Calu3 (cell line): ENCODE measurements at places on chromosomes 7 and 10.

GRCh38 chr7:40221836-40222235 is 87.0 kb downstream of the SUGCT start:
- DNase-seq: no peak

GRCh38 chr7:36202398-36202797 is 49.3 kb downstream of the EEPD1 start:
- no peak for DNase-seq

- no peak for DNase-seq
Observed at GRCh38 chr10:98917828-98918227, 317.8 kb downstream of the HPSE2 start.

DNA sequence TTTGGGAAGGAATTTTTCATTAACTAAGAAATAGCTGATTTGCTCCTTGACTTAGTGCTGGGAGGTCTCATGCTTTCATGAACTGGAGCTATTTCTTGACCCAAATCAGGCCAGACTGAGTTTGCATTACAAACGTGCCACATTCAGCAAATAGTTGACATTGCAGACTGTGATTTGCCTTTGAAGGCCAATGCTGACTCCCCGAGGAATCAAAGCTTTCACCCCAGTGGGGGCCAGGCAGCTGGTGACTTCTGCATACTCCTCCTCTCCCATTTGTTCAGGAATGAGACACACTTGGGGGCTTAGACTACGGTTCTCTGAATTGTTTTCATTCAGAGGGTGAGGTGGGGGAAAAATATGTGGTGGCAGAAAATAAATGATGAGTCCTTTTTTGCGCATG is 111.0 kb upstream of the JAZF1 start:
- no peak for DNase-seq

GRCh38 chr7:104903846-104904245 is 110.2 kb upstream of the KMT2E start:
- DNase-seq: no peak

GRCh38 chr10:5953676-5954075 is 23.7 kb downstream of the IL15RA start:
- no peak for DNase-seq

DNA sequence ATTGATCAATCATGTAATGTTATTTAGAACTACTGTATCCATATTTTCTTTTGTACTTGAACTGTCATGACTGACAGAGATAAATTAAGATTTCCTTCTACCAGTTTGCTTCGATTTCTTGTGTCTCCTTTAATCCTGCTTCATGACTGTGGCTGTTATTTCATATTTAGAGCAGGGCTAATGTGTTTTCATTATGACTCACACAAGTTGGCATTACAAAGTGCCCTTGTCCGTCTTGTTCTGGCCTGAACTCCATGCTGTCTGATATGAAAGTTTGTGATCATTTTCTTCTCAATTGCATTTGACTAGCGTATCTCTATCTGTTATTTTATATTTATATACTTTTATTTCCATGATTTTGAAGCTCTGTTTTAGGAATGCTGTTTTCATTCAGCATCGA is 344.1 kb upstream of the PRKCQ start:
- peak; percentile 13 for DNase-seq

DNA sequence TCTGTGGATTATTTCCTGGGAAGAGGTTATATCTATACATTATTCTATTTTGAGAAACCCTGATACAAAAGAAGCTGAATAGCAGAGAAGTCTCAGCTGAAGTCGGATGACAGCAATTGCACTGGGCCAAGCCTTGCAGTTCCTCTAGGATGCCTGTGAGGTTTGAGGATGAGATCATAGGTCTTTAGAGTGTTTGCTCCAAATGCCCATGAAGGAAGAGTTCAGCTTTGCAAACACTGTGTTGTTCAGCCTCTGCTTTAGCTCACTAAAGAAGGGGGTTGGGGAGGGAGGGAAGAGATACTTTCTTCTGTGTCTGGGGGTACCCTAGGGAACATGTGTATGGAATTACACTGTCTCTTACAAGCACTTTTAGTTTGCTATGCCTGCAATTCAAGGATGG is 282.5 kb upstream of the NRP1 start:
- DNase-seq: no peak

GRCh38 chr7:138472292-138473079 is 12.4 kb downstream of the TRIM24 start:
- DNase-seq: no peak

GRCh38 chr7:76206633-76207032 is 4.9 kb downstream of the SRRM3 start:
- peak; percentile 7 for DNase-seq

- peak; percentile 78 for DNase-seq
Observed at GRCh38 chr7:17130281-17131059, 168.0 kb upstream of the AHR start.

DNA sequence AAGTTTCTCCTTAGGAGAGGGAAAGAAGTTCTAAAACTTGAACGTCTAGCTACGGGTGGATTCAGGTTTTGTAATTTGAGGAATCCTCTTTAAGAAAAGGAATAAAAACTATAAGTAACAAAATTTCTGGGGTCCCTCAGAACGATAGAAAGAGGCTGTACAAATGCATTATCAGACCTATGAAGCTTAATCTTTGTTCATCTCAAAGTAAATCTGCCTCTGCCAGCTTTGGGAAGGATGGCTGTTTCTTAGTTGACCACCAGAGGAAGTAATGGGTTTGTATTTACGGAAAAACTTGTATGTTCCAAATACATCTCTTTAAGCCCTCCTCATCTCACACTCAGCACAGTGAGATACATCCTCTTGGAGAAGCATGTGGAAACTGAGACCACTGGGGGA is 864 bp downstream of the PSTK start:
- DNase-seq: peak; percentile 3

DNA sequence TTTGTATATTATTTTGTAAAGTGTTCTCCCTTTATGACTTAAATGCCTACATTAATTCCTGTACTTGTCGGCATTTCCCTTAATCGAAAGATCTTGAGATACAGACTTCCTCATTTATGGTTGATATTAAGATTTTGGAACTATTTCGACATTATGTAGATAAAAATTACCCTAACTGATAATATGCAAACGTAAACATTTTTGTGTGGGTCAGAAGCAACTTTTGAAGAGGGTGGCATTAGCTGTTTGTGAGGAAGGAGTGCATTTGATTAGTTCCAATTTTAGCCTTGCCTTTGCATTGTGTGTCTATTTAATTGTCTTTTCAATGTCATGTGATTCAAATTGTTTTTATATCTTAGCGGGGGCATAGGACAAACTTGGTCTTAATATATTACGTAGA is 114.7 kb downstream of the BICC1 start:
- no peak for DNase-seq

DNA sequence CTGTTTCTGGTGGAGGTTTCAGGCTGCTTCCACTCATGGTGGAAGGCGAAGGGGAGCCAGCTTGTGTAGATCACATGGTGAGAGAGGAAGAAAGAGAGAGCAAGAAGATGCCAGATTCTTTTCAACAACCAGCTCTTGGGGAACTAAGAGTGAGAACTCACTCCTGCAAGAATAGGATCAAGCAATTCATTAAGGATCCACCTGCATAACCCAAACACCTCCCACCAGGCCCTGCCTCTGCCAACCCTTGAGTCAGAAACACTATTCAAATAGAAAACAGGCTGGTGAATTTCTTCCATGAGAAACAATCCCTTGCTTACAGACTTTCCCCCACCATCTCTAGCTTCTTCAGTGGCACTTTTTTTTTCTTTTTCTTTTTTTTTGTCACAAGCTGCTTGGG is 317.2 kb downstream of the GPR158 start:
- DNase-seq: no peak

GRCh38 chr10:8639486-8640185 is 585.1 kb downstream of the GATA3 start:
- no peak for DNase-seq

GRCh38 chr10:119412244-119413092 is 130.1 kb downstream of the RGS10 start:
- DNase-seq: peak; percentile 16

DNA sequence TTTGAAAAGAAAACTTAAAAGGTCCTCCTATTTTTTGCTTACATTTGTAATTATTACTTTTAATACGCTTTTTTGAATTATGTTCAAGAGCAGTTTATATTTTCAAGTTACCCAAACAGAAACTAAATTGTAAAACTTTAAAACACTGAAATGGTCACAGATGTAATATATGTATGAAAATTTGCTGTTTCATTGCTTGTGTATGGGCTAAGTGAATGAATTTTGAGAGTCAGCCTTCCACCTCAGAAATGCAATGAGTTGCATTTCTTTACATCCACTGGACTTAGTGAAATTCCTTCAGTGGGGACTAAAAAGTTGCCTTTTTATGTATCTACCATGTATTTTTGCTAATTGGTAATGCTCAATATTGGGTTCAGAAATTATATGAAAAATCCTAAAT is 1.6 kb downstream of the VPS26A start:
- no peak for DNase-seq

GRCh38 chr7:91771394-91771793 is 109.1 kb downstream of the MTERF1 start:
- DNase-seq: no peak

GRCh38 chr7:23449941-23450340 is 20.4 kb downstream of the IGF2BP3 start:
- no peak for DNase-seq

DNA sequence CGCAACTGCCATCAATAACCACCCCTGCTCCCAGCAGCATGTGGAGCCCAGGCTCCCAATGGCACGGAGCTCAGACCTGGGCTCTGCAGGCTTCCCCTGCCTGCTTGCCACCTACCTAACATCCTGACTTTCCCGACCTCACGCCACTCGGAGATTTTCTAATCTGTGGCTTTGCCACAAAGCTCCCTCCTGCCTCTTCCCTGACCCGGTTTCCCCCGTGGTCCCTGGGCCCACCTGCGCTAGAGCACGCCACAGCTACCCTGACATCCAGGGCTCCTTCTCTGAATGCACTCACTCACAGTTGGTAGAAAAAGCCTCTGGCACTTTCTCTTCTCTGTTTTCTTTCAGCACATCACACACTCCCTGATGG is 20.0 kb downstream of the PITRM1 start:
- DNase-seq: no peak

- DNase-seq: no peak
Observed at GRCh38 chr7:42380401-42380800, 143.4 kb upstream of the GLI3 start.

GRCh38 chr10:79046326-79046725 is 22.4 kb upstream of the ZMIZ1 start:
- DNase-seq: no peak

DNA sequence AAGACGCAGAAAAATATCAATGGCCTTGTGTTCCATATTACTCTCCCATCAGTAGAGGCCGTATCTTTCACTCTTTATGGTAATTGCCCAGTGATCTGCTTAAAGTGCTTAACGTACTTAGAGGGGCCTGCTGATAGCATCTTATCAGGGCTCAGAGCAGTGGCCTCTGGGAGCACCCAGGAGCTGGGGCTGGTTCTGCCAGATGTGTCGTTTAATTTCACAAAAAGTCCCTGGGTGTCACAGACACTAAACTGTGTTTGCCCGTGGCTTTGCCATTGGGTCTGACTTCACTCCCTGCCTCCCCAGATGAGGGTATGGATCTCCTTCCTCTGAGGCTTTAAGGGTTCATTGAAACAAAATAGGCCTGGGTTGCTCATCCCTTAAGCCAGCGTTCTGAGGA is 435.3 kb downstream of the GATA3 start:
- DNase-seq: no peak

DNA sequence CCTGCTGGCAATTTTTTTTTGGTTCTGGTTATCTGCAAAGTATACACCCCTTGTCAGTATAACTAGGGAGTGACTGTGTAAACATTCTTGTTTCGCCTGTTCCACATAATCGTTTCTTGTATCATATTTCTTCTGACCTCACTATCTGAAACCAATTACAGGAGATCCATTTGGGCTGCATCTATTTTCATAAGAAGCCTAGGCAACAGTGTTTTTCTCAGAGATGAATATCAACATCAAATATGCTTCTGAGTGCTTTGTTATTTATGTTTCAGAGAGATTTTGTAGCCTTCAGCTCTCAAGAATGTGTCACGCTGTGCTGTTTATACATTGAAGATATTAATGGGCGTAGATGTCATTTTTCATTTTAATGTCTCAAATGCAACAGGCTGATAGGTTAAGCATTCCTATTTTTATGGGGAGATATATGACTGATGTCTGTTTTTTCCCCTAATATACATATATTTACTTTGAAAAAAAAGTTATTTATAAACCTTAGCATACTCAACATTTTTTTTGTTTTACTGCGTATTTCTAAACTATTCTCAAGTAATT is 115.5 kb downstream of the FOXP2 start:
- no peak for DNase-seq

GRCh38 chr10:1575481-1576244 is 161.7 kb downstream of the ADARB2 start:
- DNase-seq: no peak

DNA sequence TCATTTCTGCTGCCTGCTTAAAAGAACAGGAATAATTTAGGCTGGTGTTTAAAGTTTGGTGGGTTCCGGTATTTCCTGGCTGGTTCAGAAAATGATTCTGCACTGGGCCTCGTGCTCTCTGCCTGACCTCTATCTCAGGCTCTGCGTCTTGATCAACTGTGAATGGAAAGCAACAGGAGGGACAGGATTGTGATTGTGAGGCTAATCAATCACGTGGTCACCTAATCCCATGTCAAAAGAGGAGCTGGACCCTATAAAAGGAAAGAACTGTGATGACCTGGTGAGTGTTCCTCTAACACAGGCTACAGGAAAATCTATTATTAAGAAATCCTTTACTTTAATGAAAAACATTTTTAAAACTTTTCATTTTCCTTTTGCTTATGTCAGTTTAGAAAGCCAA is at the start of gene DHX32:
Gene DHX32 (minus strand): TSS at position 101 of the 400 bp plus-strand sequence. CDS start 468 bp downstream, outside the sequence.
- DNase-seq: no peak

DNA sequence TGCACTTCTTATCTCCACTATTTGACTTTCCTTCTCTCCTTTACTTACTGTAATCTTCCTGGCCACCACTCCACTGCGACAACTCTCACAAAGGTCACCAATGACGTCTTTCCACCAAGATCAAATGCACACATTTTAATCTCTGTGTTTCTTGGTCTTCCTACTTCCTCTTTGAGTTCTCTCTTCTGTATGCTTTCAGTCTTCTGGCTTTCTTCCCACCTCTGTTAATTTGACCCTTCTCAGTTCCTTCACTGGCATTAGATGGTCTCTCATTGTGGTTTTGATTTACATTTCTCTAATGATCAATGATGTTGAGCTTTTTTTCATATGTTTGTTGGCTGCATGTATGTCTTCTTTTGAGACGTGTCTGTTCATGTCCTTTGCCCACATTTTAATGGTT is 31.9 kb downstream of the FAM107B start:
- no peak for DNase-seq

GRCh38 chr10:77505431-77506334 is 131.9 kb downstream of the KCNMA1 start:
- DNase-seq: no peak

- no peak for DNase-seq
Observed at GRCh38 chr7:17354473-17354872, 56.0 kb downstream of the AHR start.

- no peak for DNase-seq
Observed at GRCh38 chr10:102342958-102343357, 52.5 kb upstream of the NFKB2 start.

GRCh38 chr7:24728503-24729364 is 28.5 kb downstream of the GSDME start:
- DNase-seq: no peak

GRCh38 chr10:13383399-13383761 is 35.3 kb upstream of the SEPHS1 start:
- DNase-seq: peak; percentile 45
